Cardiac muscle cell (in vitro differentiated cells and primary cell): ENCODE measurements at places on chromosomes 4 and X. TPM values are rescaled to one million over a fixed set of nuclear protein-coding genes. Genes with fewer than 3 reads are reported as not detected.

- DNase-seq, result no peak
Measured at GRCh38 chr4:37648084-37648817, 37.9 kb downstream of the RELL1 start.

GRCh38 chr4:81549984-81550383, 78.3 kb upstream of the RASGEF1B start:
- peak; percentile 29 for DNase-seq

DNA sequence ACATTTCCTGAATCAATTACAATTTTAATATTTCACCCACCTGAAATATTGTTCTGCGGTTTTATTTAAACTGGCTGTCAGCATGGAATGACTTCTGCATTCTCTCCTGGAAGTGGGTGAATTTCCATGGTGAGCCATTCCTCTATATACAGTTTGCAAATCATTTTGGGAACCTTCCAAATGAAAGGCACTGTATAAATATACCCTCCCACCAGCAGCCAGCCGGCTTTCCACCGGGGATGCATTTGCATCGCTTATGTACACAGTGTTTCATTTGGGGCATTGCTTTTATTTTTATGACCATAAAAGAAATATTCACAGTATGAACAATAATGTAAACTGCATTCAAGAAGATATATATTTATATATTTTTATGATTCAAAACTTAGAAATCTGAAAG, 4.7 kb upstream of the IL1RAPL1 start:
- DNase-seq, result no peak

GRCh38 chr4:55162396-55162795, 37.0 kb upstream of the KDR start:
- DNase-seq, result no peak

DNA sequence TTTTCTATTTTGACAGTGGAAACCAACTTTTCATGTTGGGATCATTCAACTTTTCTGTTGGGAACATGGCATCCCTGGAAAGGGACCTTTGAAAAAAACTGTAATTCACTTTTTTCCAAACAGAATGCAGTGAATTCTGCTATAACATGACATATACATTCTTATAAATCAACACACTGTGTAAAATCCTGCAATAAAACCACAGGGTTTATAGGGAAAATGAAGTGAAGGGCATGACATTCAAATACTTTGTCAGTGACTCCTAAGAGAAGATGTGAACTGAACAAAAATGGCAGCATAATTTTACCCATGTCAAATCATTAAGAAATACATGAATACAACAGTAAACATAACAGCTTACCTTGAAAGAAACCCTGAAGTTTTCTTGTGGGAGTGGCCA, 264.5 kb upstream of the ANKRD50 start:
- DNase-seq, result no peak

GRCh38 chr4:87045659-87046058, 110.8 kb downstream of the AFF1 start:
- DNase-seq, result no peak

- DNase-seq, result no peak
Measured at GRCh38 chr4:119111296-119111695, 24.3 kb upstream of the MYOZ2 start.

GRCh38 chr4:67909905-67910584, 26.2 kb upstream of the TMPRSS11D start:
- peak; percentile 46 for DNase-seq

- DNase-seq, result no peak
Measured at GRCh38 chrX:148381603-148382002, 118.8 kb upstream of the AFF2 start.

- DNase-seq, result no peak
Measured at GRCh38 chrX:2715066-2715600, 24.0 kb downstream of the CD99 start.

- no peak for DNase-seq
Measured at GRCh38 chrX:128906753-128907152, 616.5 kb downstream of the SMARCA1 start.

DNA sequence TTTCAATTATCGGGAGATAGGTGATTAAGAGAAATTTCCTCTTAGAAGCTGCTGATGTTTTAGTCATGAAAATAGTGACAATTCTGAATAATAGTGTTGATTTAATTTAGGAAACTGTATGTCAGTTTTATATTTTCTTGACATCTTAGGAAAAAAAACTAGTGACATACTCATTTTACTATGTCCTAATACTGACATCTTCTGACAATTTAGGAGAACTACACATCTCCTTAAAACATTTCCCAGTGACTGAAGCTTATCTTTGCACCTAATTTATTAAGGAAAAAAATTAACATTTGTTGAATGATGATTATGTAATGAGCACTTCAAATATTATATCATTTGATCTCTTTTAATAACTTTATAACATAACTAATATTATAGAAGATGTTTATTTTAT, 42.0 kb upstream of the RBMXL3 start:
- no peak for DNase-seq

- no peak for DNase-seq
Measured at GRCh38 chr4:21002976-21003375, 302.7 kb downstream of the PACRGL start.

- DNase-seq, result no peak
Measured at GRCh38 chrX:148878371-148878770, 378.0 kb downstream of the AFF2 start.

GRCh38 chr4:20046931-20047677, 204.6 kb upstream of the SLIT2 start:
- DNase-seq, result no peak

DNA sequence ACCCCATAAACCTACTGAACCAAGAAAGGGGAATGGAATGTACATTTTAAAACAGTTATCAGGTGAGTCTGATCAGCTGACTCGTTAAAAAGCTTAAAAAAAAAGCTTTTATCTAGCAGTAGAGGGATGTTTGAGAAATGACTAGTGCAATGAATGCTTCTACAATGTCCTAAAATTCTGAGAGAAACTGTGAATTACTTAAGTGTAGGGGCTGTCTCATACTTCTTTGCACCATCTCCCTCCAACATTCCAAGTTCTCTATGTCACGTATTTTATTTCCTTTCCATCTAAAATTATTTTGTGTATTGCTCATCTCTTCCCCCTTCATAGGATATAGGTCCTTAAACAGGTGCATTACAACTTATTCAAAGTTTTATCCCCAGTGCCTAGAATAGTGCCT, 11.9 kb upstream of the AREG start:
- peak; percentile 72 for DNase-seq

DNA sequence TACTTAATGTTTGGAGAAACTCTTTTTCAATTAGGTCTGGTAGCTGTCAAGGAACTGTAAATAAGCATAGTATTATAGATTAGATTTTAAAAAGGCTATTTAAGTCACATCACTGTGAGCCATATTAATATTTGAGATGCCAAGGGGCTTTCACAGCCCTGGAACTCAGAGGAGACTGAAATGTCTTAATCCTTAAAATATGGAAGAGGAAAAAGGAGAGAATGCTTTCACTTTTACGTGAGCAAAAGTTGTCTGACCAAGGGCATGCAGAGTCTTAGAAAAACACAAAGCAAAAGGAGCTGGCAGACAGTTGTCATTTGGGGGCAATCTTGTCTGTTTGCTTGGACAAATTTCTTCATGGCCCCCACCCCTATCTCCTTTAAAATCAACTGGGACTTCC, 253.2 kb upstream of the IGFBP7 start:
- DNase-seq, result no peak

TRIML1 gene
- total RNA-seq, result not detected in 2 replicates

SMIM31 gene
- total RNA-seq, result not detected in 2 replicates

GAGE12E gene
- not detected in 2 replicates for total RNA-seq

UGT2B17 gene
- not detected in 2 replicates for total RNA-seq

DKK2 gene
- total RNA-seq, result 0.06 and 0.07 TPM in 2 replicates

TSPAN6 gene
- total RNA-seq, result 57.8 and 86.9 TPM in 2 replicates

IL3RA gene
- 0.11 TPM in 1 of 2 replicates, not detected in the other for total RNA-seq

PCDH11X gene
- total RNA-seq, result 0.99 and 1.4 TPM in 2 replicates

FANCB gene
- total RNA-seq, result 0.49 and 1.3 TPM in 2 replicates

CSAG1 gene
- total RNA-seq, result not detected in 2 replicates

NPY1R gene
- 8.0 and 13.1 TPM in 2 replicates for total RNA-seq
